ENCODE measurements at places on chromosomes 2 and 18. TPM values are rescaled to one million over a fixed set of nuclear protein-coding genes. Genes with fewer than 3 reads are reported as not detected.

The DCC gene
- total RNA-seq, result not detected

The TCF7L1 gene
- not detected for total RNA-seq

The BCL11A gene
- total RNA-seq, result 0.54 TPM

The AQP12A gene
- total RNA-seq, result not detected

The TRIM43 gene
- total RNA-seq, result not detected

Data from activated CD8-positive, alpha-beta T cell treated with anti-CD3 and anti-CD28 coated beads for 36 hours (primary cell).